ENCODE measurements at places on chromosomes 5 and 9.

- no peak for DNase-seq
Observed at GRCh38 chr5:132428484-132429462, 59.3 kb downstream of the SLC22A5 start.

DNA sequence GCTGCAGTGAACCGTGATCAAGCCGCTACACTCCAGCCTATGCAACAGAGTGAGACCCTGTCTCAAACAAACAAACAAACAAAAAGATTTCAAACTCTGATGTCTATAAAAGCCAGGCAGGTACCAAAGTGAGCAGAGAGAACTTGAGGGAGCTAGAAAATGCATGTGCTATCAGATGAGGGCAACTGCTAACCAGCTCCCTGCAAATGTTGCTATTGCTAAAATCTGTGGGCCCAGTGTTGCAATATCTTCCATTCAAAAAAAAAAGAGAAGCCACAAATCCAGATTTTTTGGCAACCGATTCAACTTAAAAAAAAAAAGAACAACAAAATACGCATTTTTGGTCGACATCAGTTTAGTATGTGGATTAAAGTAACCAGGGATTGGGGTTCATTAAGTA is 5.5 kb downstream of the UBE2D2 start:
- no peak for DNase-seq

DNA sequence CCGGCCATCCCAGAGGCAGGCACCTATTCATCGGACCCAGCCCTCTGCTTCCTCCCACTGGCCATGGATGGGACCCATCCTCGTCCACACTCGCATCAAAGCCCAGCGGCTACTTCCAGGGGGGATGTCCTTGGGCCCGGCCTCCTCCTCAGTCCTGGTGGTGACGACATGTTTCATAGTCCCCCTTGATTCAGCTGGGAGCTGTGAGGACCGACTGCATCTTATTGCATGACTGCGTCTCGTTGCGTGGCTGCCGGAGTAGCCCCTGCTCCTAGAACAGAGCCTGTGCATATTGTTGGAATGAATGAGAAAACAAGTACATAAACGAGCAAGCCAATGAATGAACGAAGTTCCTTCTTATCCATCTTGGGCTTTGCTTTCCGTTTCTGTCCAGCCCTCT is 12.8 kb downstream of the NCS1 start:
- DNase-seq: no peak

DNA sequence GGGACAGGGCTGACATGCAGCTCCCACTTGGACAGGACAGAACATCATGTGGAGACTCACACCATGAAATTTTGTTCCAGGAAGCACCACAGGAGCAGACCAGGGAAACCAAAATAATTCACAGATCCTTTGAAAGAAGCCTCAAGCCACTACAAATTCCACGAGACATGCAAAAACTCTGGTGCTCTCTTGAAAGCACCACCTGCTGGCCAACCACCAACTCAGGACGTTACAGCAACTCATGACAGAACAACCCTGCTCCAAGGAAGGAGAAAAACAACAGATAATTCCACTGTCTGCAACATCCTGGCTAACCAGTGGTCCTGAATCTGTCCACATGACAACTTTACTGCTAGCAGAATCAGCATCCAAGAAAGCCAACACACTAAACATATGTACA is 516.0 kb downstream of the SPATA31D1 start:
- DNase-seq: no peak

DNA sequence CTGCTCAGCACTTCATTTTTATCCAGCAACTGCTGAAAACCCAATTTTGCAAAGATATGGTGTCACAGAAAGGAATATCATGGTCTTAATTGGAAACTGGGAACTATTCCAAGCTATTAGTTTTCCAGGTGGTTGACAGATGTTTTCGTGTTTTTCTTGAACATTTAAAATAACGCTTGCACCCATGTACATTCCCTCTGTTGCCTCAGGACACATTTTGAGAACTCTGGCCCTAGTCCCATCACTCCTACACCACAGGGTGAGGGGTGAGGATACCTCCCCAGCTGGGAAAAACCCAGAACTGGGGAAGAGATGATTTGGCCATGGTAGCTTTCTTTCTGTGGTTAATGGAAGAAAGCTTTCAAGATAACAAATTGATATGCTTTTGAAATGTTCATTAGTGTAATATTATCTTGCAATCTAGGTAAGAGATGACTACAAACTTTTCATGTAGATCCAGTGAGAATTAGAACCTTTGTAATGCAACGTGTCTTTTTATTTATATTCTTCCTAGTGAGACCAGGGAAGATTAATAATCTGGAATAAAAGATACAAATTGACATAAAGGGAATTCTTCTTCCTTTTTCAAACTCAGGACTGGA is 627.0 kb downstream of the RAB3C start:
- DNase-seq: peak; percentile 97

DNA sequence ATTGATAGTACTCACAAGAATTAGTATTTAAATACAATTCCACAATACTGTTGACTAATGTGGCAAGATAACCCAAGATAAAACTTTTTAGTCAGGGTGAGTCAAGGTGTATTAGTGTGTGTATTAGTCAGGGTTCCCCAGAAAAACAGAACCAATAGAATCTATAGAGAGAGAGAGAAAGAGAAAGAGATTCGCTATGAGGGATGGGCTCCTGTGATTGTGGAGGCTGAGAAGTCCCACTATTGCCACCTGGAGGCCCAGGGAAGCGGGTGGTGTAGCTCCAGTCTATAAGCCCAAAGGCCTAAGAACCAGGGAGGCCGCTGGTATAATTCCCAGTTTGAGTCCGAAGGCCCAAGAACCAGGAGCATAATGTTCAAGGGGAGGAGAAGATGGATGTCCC is 10.0 kb upstream of the SHISAL2B start:
- no peak for DNase-seq

DNA sequence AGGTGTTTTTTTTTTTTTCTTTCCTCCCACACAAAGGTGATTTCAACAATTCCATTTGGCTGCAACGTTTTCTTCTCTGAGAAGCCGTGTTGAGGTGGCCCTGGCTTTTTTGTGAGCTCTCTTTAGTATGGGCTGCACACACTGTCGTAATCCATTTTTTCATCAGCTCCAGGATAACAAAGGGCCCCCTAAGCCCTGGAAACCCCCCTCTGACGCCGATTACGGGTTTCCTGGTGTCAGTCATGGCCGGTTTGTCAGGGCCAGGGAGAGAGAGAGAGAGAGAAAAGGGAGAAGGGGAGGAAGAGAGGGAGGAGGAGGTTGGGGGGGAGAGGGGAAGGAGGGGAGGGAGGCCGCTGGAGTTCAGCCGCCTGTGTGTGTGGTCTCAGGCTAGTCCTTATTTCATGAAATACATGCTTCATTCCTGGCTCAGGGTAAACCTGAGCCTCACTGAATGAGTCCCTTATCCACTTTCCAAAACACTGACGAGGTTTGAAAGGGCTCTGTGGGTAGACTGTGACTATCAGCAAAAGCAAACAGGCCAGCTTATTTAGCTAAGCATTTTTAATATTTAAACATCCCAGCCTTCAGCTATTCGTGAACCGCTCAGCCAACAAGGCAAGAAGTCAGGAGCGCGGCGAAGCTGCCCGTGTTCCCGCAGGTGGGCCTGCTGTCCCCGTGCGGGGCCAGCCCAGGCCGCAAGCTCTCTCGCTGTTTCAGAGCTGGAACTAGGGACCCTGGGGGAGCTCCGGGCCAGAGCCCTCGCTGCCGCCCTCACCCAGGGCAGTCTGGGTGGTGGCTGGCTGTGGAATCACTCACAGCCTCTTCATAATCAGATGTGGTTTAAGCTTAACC is 172.8 kb downstream of the ERCC6L2 start:
- no peak for DNase-seq

DNA sequence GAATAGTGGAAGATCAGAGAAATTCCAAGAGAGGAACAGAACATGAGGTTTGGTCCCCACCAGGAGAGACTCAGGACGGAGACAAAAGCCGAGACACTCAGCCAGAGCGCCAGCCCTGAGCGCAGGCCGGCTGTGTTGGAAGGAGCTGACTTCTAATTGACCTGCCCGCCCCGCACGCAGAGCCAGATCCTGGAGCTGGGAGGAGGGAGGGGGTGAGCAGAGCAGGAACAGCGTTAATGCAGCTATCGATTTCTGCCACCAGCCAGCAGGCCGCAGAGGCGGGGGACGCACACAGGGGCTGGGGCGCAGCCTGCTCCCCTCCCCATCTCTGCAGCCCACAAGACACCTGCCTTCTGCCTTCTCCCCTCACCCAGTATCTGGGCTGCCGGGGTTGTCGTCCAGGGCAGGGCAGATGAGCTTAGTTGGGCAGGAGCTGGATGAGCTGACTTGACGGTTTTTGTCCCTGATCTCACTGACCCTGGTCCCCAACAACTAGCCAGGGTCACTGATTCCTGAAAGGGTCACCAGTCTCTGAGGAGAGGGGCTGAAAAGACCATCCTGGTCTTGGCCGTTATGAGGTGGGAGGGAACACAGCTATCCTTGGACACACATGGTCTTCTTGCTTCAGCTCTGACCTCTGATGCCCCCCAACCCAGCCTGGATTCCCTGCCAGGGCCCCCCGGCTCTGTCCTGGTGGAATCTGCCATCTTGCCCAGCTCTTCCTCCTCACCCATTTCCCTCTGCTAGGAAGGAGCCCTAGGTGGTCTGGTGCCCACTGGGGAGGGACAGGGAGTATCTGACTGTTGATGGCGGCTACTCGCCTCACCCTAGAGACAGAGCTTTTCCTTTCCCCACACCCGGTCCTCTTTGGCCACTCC is 29.8 kb downstream of the CXXC5 start:
- DNase-seq: no peak

- no peak for DNase-seq
Observed at GRCh38 chr5:117682416-117682815, 1107.8 kb upstream of the SEMA6A start.

DNA sequence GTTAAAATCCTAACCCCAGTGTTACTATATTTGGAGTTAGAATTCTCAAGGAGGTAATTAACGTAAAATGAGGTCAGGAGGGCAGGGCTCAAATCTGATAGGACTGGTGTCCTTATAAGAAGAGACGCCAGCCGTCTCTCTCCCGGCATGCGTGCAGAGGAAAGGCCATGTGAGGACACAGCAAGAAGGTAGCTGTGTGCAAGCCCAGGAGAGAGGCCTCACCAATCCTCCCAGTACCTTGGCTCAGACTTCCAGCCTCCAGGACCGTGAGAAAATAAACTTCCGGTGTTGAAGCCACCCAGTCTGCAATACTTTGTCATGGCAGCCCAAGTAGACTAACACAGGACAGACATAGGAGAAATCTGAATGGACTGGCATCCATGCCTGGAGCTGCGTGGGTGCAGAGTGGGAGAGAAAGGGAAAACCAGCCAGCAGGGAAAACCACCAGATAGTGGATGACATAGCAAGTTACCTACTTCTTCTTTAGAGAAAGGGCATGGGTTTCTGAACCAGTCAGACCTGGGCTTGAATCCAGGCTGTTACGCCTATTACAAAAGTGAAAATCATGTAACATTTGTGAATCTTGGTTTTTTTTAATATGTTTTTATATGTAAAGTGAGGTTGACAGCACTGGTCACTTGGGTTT is 89.2 kb downstream of the FSTL4 start:
- no peak for DNase-seq
